ENCODE measurements at places on chromosomes 7 and 10.

GRCh38 chr7:121562259-121562658 lies 166.2 kb upstream of the FAM3C start:
- no peak for DNase-seq

DNA sequence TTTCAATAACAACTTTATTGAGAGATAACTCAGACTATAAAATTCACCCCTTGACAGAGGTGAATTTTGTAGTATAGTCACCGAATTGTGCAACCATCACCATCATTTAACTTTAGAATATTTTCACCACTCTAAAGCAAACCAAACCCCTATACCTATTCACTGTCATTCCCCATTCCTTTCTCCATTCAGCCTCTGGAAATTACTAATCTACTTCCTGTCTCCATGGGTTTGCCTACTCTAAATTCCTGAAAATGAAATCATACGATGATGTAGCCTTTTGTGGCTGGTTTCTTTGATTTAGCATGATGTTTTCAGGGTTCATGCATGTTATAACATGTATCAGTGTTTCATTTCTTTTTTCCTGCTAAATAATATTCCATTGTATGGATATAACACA lies 15.6 kb upstream of the LMTK2 start:
- DNase-seq = no peak

DNA sequence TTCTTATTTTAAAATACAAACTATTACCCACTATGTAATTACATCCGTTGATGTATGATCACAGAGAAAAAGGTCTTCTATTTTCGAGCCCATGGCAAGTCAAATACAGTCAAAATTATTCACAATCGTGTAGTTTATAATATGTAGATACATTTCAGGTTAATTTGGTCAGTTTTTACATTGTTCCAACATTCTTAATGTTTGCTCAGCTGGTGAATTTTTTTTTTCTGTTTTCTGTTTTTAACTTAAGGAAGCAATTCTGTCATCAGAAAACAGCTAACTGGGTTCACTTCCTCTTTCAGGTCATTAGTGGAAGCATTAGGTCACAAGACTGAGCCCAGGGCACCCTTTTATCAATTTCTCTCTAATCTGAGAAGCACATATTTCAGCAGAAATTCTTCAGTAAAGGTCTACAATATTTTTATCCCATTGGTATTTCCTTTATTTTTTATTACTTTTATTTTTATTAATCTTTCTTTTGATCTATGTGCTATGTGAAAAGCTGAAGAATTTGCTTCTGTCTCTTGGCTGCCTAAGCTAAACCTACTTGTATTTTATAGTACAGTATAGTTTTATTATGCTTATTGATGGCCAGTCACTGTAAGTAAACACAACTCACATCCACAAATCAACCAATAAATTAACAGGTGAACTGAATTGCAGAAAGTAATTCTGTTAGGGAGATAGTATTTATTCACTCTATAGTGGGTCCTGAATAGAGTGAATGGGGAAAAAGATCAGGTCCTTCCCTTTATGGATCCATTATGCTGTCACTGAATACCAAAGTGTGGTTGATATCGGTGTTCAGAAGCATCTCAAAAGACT lies 84.6 kb downstream of the ICA1 start:
- DNase-seq = no peak

- no peak for DNase-seq
Measured at GRCh38 chr10:85643845-85644525, 722.6 kb downstream of the GRID1 start.

DNA sequence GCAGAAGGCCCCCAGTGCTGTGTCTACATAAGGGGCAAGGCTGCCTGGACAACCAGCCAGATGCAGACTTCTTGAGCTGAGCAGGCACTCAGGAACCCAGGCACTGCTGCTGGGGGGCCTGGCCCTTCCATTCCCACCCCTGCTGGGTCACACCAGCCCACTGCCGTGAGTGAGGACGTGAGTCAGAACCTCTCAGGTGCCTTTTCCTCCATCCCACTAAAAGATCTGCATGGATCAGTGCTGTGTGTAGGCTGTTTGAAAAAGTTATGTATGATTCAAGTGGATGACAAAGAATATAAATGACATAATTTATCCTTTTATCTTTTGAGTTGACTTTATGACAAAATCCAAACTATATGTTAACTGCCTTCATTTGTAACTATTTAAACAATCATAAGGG lies 499.3 kb downstream of the INHBA start:
- no peak for DNase-seq

- no peak for DNase-seq
Measured at GRCh38 chr10:35299016-35299415, 37.3 kb upstream of the CCNY start.

DNA sequence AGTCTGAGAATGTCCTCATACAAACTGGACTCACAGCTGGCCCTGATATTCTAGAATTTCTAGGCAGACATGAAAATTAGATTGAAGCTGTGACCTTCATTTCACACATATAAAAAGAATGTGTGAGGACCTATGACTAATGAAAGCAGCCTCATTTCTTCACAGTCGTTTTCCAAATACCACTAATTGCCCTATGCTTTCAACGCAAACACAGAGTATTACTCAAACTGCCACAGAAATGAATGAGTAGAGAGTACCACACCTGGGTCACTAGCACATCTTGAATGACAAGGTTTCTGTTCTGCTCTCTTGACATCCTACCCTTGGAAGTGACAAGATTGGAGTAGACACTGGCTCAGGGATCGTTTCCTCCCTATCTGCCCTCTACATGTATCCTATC lies 142.4 kb downstream of the C1GALT1 start:
- no peak for DNase-seq

GRCh38 chr10:65090991-65091390 lies 1569.8 kb downstream of the REEP3 start:
- DNase-seq = no peak

- DNase-seq = no peak
Measured at GRCh38 chr10:47054974-47055373, 143.7 kb downstream of the PTPN20 start.

DNA sequence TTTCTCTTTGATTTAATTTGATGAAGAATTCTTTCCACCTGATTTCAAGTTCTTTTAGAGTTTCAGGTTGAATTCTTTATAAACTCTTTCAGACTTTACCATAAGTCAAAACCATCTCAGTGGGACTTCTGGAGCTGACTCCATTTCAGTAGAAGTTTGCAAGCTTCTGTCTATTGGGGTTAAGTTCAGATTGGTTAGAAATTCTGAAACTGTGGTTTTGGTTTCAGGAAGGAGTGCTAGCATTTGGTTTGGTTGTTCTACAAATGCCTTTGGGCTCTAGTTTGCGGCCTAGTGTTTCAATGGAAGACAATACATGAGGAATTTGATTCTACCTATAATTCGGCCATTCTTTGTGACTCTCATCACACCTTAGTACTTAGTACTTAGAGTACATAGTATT lies 176.8 kb upstream of the RHOBTB1 start:
- DNase-seq = no peak

GRCh38 chr10:130817046-130817624 lies 494.4 kb downstream of the TCERG1L start:
- DNase-seq = no peak

DNA sequence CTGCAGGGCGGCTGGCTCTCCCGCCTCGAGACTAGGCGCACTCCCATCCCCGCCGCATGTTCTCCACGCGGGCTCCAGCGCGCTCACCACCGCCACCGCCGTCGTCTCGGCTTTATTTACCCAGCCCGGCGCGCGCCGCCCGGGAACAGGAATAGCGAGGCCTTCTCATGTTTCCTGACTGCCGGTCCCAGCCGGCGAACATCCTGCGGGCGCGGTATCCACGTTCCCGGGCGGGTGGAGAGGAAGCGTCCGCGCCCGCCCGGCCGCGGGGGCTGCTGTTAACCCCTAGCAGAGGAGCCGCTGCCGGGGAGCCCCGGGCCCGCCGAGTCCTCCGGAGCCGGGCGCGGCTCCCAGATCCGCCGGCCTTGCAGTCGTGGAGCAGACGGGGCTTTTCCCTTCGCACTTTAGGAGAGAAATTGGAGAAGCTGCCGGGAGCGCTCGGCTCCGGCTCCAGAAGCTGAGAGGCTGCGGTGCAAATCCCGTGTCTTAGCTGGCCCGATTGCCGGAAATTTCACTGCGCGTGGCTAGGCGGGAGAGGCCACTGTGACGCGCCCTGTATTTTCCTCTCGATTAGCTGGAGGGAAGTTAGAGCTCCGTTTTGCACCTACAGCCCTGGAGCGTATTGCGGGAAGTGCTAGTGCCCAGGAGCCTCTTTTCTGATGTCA lies at the start of gene MKX:
MKX (minus strand) TSS at position 88 of the 665 bp plus-strand sequence. CDS start 2,404 bp downstream, outside the sequence.
- no peak for DNase-seq

DNA sequence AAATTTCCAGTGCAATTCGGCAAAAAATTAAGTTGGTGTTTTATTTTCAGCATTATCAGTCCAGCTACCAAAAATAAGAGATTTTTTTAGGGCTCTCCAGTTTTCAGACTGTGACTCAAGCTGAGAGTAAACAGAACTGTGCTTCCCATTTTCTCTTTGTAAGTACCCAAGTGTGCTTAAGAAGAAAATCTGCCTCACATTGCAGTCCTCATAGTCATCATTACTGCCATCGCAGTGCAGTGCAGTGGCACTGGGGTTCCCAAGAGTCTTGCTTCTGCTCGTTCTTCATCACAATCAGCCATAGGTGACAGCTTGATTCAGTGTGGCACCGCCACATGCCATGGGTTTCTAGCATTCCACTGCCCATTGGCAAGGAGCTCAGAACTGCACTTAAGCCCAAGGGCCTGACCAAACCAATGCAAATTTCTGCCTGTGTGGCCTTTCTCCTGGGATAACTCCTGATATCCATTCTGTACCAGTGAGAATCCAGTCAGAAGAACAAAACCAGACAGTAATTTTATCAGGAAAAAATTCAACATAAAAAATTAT lies 25.6 kb upstream of the ERCC6 start:
- no peak for DNase-seq

DNA sequence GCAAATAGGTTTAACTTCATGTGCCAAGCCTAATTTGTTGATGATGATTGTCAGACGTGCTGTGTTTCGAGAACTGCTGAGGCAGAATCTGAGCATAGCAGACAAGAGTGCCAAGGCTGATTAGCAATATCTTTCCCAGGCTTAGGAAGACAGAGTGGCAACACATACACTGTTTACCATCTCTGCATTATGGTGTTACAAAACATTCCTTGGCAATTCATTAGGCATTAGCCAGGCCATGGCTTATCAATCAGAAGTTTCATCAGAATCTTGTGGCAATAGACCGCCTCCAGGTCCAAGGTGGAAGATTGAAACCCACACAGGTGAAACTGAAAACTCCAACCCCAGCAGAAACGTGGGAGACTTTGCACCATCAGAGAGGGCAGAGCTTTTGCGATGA lies 148.5 kb downstream of the AOAH start:
- no peak for DNase-seq

- no peak for DNase-seq
Measured at GRCh38 chr7:157925383-157925875, 588.6 kb downstream of the DNAJB6 start.

GRCh38 chr7:143980746-143981510 lies 19.2 kb upstream of the OR6B1 start:
- no peak for DNase-seq

DNA sequence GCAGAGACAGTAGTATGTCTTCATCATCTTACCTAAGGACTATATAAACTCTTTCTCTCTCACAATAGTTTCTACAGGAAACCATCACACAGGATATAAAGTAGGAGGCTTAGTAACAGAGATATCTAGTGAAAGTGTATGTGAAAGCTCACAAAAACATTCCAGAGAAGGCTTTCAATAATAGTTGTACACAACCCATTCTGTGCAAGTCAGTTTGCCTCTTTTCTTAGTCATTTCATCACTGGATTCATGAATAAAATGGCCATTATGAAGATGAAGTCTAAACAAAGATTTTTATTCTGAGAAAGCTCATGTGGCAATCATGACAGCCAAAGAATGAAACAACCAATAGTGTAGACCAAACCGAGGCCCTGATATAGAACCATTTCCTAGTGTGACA lies 178.8 kb downstream of the GNAT3 start:
- no peak for DNase-seq

DNA sequence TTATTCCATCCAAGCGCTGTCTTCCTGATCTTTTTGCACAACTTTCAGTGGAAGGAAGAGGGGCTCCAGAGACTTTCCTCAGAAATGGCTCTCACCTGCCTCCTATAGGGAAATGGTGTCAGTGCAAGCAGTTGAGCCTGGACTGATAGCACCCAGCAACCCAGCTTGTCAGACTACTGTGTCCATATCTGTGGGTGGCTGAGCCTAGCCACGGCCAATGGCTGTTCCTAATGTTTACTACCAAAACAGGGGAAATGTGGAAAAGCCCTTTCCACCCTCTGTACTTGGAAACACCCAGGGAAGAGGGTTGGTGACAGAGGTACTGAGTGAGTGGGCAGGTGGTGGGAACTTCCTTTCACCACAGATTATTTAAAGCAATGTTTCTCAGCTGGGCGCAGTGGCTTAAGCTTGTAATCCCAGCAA lies 4.3 kb upstream of the YKT6 start:
- no peak for DNase-seq

DNA sequence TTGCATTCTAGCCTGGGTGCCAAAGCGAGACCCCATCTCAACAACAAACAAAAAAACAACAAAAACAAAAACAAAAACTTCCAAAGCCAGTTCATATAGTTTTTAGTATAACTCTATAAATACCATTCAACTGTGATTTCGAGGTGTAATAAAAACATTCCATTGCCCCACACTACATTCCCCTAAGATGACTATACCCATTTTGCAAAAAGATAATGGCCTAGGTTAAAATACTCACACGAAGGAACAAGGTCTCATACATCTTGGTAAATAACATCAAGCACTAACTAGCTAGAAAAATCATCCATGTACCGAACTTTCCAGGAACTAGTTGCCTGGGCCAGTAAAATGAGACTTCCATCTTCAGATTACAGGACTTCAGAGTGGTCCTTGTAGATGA lies 55.4 kb downstream of the GLI3 start:
- DNase-seq = no peak

DNA sequence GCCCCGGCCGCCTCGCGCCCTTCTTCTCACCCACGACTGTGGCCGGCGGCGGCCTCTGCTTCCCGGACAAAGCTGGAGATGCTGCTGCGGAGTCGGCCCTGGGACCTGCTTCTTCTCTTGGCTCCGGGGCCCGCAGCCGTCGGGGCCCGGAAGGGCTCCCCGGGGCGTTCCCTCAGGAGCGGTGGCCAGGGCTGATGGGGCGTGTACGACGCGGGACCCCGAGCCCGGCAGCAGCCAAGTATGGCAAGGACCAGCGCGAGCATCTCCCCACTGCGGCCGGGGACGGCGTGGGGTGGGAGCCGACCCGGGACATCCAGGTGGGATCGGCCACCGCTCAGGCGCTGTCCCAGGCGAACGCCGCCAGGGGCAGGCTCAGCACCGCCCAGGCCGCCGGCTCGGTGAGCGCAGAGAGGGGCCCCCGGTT lies 27.6 kb upstream of the BMS1 start:
- DNase-seq = no peak

DNA sequence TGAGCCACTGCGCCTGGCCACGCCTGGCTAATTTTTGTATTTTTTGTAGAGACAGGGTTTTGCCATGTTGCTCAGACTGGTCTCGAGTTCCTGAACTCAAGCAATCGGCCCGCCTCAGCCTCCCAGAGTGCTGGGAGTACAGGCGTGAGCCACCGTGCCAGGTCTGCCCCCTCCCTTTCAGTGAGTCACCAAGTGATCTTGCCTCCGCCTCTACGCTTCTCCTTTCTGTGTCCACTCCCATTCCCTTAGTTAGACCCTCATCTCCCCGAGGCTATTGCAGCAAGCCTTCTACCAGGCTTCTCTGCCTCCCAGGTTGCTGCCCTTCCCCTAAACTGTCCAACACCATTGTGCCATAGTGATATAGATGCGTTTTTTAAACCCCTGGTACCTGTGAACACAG lies 32.9 kb downstream of the CDC123 start:
- no peak for DNase-seq

GRCh38 chr10:7956508-7956907 lies 98.0 kb upstream of the GATA3 start:
- DNase-seq = no peak
